ENCODE measurements at places on chromosomes 4 and X.

DNA sequence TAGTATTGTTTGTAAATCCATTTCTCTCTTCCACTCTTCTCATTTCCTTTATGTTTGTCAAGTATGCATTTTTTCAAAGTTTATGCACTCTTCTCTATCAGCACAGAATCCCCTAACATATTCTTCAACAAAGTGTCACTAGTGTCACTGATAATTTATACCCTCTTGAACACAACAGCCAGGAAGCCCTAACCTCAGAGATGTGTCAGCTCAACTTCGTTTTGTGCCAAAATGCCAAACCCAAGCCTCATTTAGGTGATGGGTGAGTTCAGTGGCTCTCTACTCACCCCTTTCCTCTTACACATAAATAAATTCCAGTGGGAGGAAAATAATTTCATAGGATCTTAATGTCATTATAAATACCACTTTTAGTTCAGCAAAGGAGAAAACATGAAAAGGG lies 22.4 kb upstream of the P2RY10 start:
- DNase-seq = no peak

- no peak for DNase-seq
Measured at GRCh38 chr4:150818661-150819060, 196.4 kb downstream of the LRBA start.

GRCh38 chr4:7677799-7678301 lies 243.1 kb upstream of the PSAPL1 start:
- no peak for DNase-seq

- DNase-seq = no peak
Measured at GRCh38 chr4:169098532-169098931, 88.5 kb upstream of the CBR4 start.

GRCh38 chr4:78308517-78308916 lies 243.1 kb upstream of the ANXA3 start:
- DNase-seq = no peak

DNA sequence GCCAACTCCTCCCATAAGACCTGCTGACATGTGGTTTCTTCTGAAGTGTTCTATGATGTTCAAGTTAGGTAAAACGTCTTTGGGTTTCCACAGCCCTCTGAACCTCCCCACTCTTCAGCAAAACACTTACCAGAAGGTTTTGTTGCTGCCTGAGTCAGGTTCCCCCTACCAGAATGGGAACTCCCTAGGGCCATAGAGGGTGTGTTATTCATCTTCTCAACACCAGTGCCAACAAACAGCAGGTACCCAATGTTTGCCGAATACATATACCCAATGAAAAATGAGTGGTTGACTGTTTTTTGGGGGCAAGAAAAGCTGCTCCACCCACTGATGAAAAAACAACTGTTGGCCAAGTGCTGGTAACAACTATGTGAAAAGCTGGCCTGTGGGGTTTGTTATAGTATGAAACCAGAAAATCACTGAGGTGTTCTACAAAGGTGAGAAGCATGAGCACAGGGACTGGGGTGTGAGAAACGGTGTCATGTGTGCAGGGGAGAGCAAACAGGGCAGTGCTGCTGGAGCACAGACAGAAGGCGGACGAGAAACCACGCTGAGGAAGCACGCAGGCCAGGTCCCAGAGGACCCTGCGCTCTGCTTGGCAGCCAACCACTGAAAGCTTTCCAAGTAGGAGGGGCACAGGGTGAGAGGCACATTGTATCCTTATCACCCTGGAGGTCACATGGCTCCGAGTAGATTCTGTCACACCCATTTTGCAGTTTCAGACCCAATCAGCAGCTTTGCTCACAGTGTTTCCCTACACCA lies 28.8 kb downstream of the ATP8A1 start:
- no peak for DNase-seq

DNA sequence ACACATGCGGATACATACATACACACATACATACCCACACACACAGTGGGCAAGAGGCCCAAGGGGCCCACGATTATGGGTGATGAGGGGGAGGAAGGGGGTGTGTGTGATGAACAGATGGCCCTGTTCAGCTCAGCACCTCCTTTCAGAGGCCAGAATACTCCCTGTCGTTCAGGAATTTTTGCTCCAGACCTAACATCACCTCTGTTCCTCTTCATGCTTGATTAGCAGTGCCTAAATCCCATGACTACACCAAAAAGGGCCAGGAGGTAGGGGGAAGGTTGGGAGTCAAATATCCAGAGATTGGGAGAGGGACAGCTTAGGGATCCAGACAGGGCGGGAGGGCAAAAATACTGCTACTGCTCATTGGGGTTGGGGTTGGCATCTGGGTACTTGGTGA lies 42.7 kb downstream of the SMC1A start:
- DNase-seq = no peak
